ENCODE measurements at places on chromosomes 5 and 9. TPM values are rescaled to one million over a fixed set of nuclear protein-coding genes. Genes with fewer than 3 reads are reported as not detected.

GRCh38 chr5:28542987-28543386 is 1504.6 kb upstream of the CDH9 start:
- no peak overlapping the region for H3K4me3 ChIP-seq
- no peaks in the 10 kb centered on the region for H3K27me3 ChIP-seq
- no peak overlapping the region for H3K27ac ChIP-seq
- H3K4me1 ChIP-seq, result no peaks in the 10 kb centered on the region
- no peaks in the 10 kb centered on the region for H3K36me3 ChIP-seq

- no peak overlapping the region for H3K4me3 ChIP-seq
- no peaks in the 10 kb centered on the region for H3K4me1 ChIP-seq
- no peaks in the 10 kb centered on the region for H3K36me3 ChIP-seq
- no peak overlapping the region for H3K27ac ChIP-seq
- no peak for DNase-seq
These were observed 47.0 kb upstream of the MROH2B start for GRCh38 chr5:41118177-41118576.

The IL9 gene
- total RNA-seq, result 104 TPM

The SPARC gene
- 0.43 TPM for total RNA-seq

The SPATA31C1 gene
- total RNA-seq, result not detected
